ENCODE measurements at places on chromosomes 11 and 22.

GRCh38 chr22:47397673-47398072, 635.2 kb downstream of the TBC1D22A start:
- DNase-seq: no peak

DNA sequence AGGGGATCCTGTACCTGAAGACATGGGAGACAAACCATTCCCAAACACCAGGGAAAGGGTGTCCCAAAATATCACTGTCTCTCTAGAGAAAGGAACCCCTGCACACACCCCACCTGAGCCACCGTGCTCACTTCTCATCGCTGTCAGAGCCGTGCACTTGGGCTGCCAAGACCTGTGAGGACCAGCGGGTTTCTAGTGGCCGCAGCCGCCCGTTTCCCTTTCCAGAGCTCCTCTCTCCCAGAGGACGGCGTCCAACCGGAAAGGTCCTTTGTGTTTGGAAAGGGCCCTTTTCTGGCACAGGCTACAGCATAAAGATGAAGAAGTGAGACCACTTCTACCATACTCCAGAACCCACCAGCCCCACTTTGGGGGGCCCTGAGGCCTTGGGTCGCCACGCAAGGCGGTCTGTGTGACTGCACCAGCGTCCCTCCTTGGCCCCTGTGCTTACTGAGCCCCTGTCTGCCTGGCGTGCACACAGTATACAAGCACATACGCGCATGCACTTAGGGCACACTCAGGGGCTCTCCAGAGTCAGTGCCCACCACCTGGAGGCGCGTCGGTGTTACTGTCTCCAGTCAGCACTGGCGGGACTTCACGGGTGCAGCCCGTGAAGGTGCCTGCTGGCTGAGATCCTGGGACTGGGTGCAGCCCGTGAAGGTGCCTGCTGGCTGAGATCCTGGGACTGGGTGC, 381.8 kb downstream of the TBC1D22A start:
- DNase-seq: no peak

GRCh38 chr22:35605851-35606481, 11.2 kb downstream of the MB start:
- no peak for DNase-seq

DNA sequence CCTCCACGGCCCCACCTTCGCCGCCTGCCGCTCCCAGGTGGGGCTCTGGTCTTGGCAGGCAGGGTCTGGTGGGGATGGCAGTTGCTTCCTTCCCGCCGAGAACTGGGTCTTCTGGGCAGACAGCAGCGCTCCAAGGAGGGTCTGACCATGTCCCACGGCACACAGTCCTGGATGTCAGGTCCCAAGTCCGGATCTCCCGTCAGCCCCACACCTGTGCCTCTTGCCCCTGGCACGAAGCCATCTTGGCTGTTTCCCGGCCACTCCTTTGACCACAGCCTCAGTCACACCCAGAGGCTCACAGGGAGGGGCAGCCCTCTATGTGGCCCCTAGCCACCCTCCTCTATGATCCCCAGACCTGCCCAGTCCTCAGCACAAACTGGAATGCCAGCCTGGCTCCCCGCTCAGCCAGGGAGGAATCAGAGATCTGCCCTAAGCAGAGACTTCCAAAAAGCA, 14.3 kb downstream of the MUC5B start:
- no peak for DNase-seq

GRCh38 chr22:32271389-32271788, 16.2 kb upstream of the SLC5A4 start:
- DNase-seq: no peak

DNA sequence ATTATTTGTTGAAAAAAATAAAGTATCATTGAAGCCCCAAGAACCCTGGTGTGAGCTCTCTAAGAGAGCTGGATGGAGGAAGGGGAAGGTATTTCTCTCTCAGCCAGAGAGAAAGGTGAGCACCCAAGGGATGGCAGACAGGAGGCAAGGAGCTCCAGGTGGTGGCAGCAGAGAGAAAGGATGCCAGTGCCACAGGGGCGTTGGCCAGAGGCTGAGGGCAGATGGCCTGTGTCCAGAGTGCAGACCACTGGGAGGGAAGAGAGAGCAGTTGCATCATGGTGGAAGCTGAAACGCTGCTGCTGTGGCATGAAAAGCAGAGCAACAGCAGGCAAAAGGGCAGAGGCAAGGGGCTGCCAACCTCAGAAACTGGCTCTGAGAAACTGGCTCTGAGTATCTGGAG, 8.5 kb downstream of the SPON1 start:
- DNase-seq: no peak

GRCh38 chr11:45897556-45897955, 9.5 kb downstream of the FREY1 start:
- no peak for DNase-seq

GRCh38 chr22:38935023-38935422, 22.4 kb upstream of the APOBEC3A start:
- no peak for DNase-seq
